GM13977 (cell line): ENCODE measurements at places on chromosomes 2 and 18.
A peak's percentile ranks its signal among the peaks of the same experiment; 100 is the strongest.

- DNase-seq, result no peak
Observed at GRCh38 chr2:50723286-50723938, 308.5 kb downstream of the NRXN1 start.

DNA sequence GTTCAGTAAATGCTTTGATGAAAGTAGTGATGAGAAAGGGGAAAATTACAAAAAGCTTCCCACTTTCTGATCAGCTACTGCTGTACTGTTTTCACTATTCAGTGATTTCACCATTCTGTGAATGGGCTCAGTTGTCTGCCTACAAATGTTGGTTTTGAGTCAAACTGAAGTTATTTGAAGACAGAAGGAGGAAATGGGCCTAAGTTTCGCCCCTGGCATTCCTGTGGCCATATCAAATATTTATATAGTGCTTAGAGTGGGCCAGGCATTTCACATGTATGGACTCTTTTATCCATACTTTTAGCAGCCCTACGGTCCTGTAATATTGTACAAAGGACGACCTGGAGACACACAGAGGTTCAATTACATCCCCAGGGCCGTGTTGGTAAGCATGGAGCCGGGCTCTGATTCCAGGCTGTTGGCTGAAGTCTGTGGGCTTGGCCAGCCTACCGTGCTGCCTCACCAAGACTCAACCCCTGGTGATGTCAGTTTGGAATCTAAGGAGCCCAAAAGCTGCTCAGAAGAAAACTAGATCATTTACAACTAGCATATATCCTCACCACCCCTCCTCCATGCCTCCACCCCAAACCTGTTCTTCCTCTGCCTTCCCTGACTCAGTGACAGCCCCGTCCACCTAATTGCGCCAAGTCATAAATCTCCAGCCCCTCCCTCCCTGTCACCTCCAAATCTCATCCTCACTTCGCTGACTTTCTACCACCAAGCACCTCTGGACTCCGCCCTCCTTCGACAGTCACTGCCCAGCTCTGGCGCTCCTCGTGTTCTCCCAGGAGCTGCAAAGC lies 10.1 kb upstream of the GRHL1 start:
- DNase-seq, result no peak

- peak; percentile 68 for DNase-seq
Observed at GRCh38 chr18:13382366-13382953, 163.9 kb downstream of the LDLRAD4 start.

GRCh38 chr2:30770816-30771576 lies 36.2 kb downstream of the CAPN13 start:
- no peak for DNase-seq

DNA sequence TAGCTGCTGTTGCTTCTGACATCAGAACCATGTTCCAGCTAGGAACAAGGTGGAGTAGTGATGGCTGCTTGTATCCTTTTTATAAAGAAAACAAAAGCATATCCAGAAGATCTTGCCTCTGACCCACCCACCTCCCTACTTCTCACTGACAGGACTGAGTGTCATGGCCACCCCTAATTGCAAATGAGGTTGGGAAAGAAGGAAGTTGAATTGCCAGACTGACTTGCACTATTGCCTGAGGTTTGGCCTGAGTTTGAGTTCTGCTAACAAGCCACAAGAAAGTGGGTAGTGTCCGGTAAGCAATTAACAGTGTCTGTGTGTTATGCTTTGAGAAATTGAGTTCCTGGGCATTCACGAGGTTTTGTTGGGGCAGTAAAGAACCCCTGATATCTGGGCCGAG lies 22.8 kb downstream of the SGPP2 start:
- no peak for DNase-seq

GRCh38 chr18:7725897-7726296 lies 158.8 kb downstream of the PTPRM start:
- no peak for DNase-seq

DNA sequence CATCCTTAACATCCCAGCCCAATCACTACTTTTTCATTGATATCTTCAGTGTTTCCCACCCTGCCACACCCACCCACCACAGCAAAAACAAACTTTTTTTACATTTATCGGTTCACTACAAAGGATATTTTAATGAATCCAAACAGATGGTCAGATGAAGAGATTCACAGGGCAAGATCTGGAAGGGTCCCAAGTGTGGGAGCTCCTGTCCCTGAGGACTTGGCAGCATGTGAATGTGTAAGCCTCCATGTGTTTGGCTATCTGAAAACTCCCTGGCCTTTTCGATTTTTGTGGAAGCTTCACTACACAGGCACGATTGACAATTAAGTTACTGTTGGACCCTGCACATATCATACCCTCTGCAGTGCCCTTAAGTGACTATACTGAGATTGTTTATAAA lies 48.1 kb upstream of the CRIM1 start:
- DNase-seq, result no peak

DNA sequence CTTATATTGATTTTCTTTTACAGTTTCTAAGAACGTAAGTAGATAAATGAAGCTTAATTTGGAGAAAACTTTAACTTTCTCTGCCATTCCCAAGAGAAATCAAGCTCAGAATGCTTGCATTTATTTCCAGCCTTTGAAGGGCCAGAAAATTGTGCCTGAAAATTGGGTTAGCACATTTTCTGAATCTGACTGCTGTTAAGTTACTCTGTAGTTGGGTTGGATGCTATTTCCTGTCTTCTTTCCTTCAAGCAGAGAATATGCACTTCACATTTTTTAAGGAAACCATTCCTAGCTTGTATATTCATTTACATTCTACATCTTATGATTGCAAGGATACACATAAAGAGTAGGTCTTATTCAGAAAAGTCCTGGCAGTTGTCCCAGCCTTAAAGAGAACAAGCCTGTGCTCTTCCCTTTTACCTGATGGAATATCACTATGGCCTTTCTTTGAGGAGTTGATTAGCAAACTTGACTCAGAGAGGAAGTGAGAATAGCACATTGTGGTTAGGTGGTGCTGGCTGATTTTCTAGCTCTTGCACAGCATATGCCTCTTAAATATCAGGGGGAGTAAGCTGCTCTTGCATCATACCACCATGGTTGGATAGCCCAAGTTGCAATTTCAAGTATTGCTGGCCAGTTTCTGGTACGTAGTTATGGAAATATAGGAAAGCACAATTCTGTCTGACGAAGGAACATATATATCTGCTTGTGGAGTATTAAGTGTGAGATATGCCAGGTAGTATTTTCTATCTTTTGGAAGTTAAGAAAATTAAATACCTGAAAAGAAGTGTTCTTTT lies 133.7 kb downstream of the COMMD1 start:
- peak; percentile 88 for DNase-seq

GRCh38 chr18:10284540-10285282 lies 169.7 kb upstream of the APCDD1 start:
- no peak for DNase-seq

DNA sequence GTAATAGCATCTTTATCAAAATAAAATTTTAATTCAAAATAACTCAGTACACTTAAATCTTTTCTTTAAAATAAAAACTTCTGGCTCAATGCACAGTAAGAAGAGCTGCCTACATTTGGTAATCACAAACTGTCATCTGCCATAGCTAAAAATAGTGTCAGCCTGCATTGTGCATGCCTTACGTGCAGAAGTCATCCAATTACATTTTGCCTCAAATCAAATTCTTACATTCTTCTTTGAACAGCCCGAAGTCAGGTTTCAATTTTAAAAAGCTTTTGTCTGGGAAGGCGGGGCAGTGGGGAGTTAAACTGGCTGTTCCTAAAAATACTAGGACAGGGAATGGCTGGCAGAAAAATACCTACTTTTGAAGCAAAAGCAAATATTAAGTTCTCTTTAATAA lies 51.1 kb downstream of the RTN4 start:
- no peak for DNase-seq

GRCh38 chr2:44572196-44572900 lies 210.6 kb downstream of the CAMKMT start:
- no peak for DNase-seq

GRCh38 chr2:57370882-57371585 lies 675.6 kb upstream of the VRK2 start:
- no peak for DNase-seq

- DNase-seq, result no peak
Observed at GRCh38 chr2:157732596-157732995, 103.9 kb upstream of the ACVR1C start.

DNA sequence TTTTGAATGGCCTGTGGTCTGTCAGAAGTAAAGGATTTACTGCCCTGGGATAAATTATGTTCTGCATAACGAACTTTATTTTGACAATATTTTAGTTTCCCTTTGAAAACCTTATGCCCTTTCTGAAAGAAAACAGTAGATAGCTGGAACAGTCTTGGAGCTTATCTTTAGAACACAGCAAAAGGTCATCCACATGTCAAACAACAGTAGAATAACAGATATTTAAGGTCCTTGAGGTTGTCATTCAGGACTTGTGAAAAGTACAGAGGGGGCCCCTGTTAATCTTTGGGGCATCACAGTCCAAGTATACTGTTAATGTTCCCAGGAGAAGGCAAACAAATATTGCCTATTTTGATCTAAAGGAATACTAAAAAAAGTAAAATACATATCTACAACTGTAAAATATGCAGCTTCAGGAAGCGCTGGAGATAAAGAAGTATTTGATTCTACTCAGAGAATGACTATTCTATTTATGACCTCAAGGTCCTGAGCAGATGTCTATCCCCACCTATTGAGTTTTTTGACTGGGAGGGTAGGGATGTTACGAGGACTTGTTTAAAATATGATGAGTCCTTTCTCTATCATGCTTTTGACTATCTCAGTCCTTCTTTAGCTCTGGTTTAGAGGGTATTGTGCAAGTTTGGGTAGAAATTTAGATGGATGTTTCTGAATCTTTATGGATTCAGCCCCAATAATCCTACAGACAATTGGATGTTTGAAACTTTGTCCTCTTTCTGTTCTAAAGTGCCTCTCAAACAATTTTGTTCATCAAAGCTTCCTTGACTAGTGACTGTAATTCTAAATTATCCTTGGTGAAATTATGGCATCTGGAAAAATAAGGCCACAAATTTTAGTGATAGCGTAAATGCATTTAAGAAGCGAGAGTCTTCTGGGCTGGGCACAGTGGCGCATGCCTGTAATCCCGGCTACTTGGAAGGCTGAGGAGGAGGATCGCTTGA lies 25.1 kb upstream of the TMEM214 start:
- DNase-seq, result no peak

DNA sequence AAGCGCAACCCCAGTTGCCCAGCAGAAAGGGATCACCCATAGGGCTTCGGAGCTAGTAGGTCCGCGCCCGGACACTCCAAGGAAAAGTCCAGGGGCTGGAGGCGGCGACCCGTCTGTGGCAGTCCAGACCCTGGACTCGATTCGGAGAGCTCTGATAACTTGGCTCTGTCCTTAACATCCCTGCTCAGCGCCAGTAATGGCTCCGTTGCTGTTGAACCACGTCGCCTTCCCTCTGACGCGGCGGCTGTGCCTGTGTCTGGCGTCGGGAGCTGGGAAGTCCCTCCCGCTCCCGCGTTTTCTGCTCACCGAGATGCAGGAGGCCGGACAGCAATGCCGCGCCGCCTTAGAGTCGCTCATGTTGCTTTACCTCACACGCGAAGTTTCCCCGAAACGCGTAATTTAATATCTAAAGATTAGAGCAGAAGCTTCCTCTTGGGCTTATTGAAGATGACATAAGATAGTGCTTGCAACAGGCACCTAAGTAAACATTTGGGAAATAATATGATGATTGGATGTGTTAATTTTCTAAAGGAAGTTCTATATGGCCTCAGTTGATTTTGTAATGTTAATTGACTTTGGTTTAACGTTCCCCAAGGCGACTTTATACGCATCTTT lies 1.3 kb upstream of the ZBTB14 start:
- peak; percentile 51 for DNase-seq

DNA sequence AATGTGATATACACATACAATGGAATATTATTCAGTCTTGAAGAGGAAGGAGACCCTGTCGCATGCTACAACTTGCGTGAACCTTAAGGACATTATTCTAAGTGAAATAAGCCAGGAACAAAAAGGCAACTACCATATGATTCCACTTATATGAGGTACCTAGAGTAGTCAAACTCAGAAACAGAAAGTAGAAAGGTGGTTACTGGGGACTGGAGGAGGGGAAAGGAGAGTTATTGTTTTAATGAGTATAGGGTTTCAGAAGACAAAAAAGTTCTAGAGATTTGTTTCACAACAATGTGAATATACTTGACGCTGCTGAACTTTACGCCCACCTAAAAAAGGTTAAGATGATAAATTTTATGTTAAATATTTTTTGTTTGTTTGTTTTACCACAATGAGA lies 47.0 kb downstream of the CXCR4 start:
- DNase-seq, result no peak
